ENCODE measurements at places on chromosomes 12 and 14.

DNA sequence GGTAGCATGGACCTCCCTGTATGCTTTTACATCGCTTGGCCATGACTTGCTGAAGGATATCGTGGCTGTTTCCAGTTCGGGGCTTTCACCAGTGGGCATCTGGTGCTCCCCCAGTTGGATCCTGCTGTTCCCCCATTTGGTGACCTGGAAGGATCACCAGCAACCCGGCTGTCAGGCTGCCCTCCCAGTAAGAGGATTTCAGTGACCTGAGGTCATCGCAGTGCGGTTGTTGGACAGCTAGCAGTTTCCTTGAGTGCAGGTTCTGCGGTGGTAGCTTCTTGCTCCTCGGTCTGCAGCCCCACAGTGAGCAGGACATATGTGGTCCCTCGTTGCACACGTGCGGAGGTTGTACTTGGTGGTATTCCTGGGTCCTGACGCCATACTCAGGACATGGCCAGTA lies 58.7 kb downstream of the TMEM132C start:
- no peaks in the 10 kb centered on the region for H3K36me3 ChIP-seq
- H3K27ac ChIP-seq = no peak overlapping the region
- no peaks in the 10 kb centered on the region for H3K4me1 ChIP-seq
- H3K27me3 ChIP-seq = no peaks in the 10 kb centered on the region
- DNase-seq = no peak

DNA sequence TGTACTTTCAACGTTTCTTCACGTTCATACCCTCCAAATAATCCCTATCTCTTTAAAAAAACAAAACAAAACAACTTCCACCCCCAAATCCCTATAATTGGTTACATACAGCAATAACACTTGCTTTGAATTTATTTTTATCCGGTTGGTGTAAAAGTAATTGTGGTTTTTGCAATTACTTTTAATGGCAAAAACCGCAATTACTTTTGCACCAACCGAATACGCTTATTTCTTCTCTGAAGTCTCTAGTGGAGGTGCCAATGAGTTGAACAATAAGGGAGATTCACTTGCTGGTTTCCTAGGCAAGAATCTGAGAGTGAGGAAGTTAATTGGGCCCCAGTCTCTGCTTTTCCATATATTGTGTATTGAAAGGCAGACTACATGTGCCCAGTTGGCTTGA lies 133.3 kb downstream of the DACT1 start:
- no peaks in the 10 kb centered on the region for H3K36me3 ChIP-seq
- H3K4me1 ChIP-seq = peaks cover 3% of the 10 kb centered on the region
- no peak overlapping the region for H3K4me3 ChIP-seq
- H3K27ac ChIP-seq = no peak overlapping the region
- DNase-seq = no peak

GRCh38 chr12:105076098-105076497 lies 8.2 kb downstream of the ALDH1L2 start:
- no peak overlapping the region for H3K4me3 ChIP-seq
- no peak for DNase-seq
- no peaks in the 10 kb centered on the region for H3K36me3 ChIP-seq
- H3K27me3 ChIP-seq = no peaks in the 10 kb centered on the region
- H3K4me1 ChIP-seq = no peaks in the 10 kb centered on the region

- H3K36me3 ChIP-seq = peaks cover 39% of the 10 kb centered on the region
- no peaks in the 10 kb centered on the region for H3K27me3 ChIP-seq
- no peak overlapping the region for H3K4me3 ChIP-seq
- H3K27ac ChIP-seq = peak overlapping the region; percentile 16
- no peak for DNase-seq
Measured at GRCh38 chr12:123987022-123987421, 14.0 kb downstream of the ZNF664 start.

GRCh38 chr12:61996717-61997116 lies 263.5 kb upstream of the USP15 start:
- no peak for DNase-seq
- H3K27me3 ChIP-seq = no peaks in the 10 kb centered on the region
- H3K27ac ChIP-seq = no peak overlapping the region

DNA sequence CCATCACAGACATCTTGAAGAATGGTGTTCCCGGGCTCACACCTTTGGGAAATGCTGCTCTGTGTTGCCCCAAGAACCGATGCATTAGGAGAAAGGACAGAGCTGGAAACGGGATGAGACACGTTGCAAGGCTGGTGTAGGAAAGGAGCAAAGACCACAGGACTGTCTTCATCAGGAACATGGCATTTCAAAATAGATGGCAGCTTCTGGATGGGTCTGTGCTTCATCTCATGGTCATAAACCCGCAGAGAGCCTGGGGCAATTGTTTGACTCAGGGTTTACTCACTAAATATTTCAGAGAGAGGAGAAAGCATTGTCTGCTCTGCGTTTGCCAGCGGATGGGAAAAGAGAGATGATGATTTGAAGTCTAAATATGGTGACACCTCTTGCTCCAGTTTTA lies 76.3 kb downstream of the CACNA1C start:
- DNase-seq = no peak
- peaks cover 36% of the 10 kb centered on the region for H3K36me3 ChIP-seq
- no peaks in the 10 kb centered on the region for H3K27me3 ChIP-seq
- H3K4me1 ChIP-seq = peaks cover 21% of the 10 kb centered on the region
- H3K4me3 ChIP-seq = no peak overlapping the region

- H3K27me3 ChIP-seq = no peaks in the 10 kb centered on the region
- H3K4me1 ChIP-seq = peaks cover 19% of the 10 kb centered on the region
- H3K4me3 ChIP-seq = no peak overlapping the region
- no peak overlapping the region for H3K27ac ChIP-seq
Measured at GRCh38 chr14:51512316-51512715, 139.4 kb upstream of the FRMD6 start.

GRCh38 chr12:53094394-53094787 lies 3.1 kb upstream of the IGFBP6 start:
- no peaks in the 10 kb centered on the region for H3K27me3 ChIP-seq
- H3K36me3 ChIP-seq = no peaks in the 10 kb centered on the region
- no peak for DNase-seq
- H3K4me1 ChIP-seq = peaks cover 39% of the 10 kb centered on the region

GRCh38 chr12:101794574-101794973 lies 36.2 kb downstream of the GNPTAB start:
- H3K4me1 ChIP-seq = peaks cover 32% of the 10 kb centered on the region
- no peaks in the 10 kb centered on the region for H3K27me3 ChIP-seq
- no peaks in the 10 kb centered on the region for H3K36me3 ChIP-seq
- H3K27ac ChIP-seq = no peak overlapping the region
- no peak for DNase-seq

GRCh38 chr12:31772186-31772585 lies 43.4 kb upstream of the AMN1 start:
- no peak overlapping the region for H3K27ac ChIP-seq
- no peaks in the 10 kb centered on the region for H3K36me3 ChIP-seq
- no peaks in the 10 kb centered on the region for H3K27me3 ChIP-seq
- H3K4me3 ChIP-seq = no peak overlapping the region

GRCh38 chr14:96105089-96105925 lies 66.1 kb downstream of the C14orf132 start:
- no peak for DNase-seq
- no peak overlapping the region for H3K4me3 ChIP-seq
- H3K27ac ChIP-seq = no peak overlapping the region
- peaks cover 5% of the 10 kb centered on the region for H3K27me3 ChIP-seq

DNA sequence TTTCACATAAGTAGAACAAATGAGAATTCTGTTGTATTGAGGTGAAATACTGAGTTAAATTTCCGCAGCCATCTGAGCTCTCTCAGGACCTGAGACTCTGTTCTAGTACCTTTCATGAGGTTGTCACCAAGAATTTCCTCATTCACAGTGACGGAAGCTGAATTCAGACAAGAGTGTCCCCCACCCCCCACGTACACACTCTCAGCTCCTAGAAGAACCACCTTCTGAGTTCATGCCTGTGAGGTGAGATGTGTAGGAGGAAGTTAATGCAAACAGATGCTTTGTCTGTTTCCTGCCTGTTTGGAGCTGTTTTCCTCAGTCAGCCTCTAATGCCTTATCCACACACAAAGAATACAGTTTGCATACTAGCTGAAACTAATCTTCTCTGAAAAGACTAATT lies 18.2 kb downstream of the BICDL1 start:
- no peak overlapping the region for H3K4me3 ChIP-seq
- no peak for DNase-seq
- no peaks in the 10 kb centered on the region for H3K4me1 ChIP-seq
- no peaks in the 10 kb centered on the region for H3K36me3 ChIP-seq
- no peak overlapping the region for H3K27ac ChIP-seq
- H3K27me3 ChIP-seq = peaks cover 41% of the 10 kb centered on the region

DNA sequence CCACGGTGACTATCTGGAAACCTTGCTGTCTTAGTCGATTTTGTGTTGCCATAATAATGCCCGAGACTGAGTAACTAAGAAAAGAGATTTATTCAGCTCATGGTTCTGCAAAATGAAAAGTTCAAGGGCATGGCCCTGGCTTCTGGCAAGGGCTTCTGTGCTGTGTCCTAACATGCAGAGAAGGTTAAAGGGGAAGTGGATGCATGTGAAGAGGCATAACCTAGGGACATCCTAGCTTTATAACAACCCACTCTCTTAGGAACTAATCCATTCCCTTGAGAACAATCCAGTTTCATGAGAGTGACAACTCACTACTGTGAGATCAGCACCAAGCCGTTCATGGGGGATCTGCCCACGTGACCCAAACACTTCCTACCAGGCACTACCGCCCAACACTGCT lies 11.5 kb downstream of the FLVCR2 start:
- no peak overlapping the region for H3K27ac ChIP-seq
- H3K36me3 ChIP-seq = no peaks in the 10 kb centered on the region
- no peaks in the 10 kb centered on the region for H3K27me3 ChIP-seq
- no peak overlapping the region for H3K4me3 ChIP-seq
- H3K4me1 ChIP-seq = no peaks in the 10 kb centered on the region
- DNase-seq = no peak

DNA sequence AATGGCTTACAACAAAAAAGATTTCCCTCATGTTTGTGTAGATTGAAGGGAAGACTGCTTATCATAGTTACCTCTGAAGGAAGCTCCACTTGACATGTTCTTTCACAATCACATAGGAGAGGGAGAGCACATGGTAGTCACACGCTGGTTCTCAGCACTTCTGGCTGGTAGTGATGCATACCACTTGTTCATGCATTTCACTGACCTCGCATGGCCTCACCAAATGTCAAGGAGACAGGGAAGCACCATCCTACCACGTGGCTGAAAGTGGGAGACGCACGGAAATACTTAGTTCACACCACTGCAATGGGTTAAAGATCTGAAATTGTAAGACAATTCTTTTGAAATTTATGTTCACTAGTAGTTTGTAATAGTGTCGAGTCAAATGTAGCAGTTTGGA lies 74.0 kb downstream of the PDE3A start:
- no peaks in the 10 kb centered on the region for H3K27me3 ChIP-seq
- no peak for DNase-seq
- peaks cover 95% of the 10 kb centered on the region for H3K4me1 ChIP-seq
- H3K27ac ChIP-seq = peak overlapping the region; percentile 83
- H3K36me3 ChIP-seq = no peaks in the 10 kb centered on the region
- no peak overlapping the region for H3K4me3 ChIP-seq

DNA sequence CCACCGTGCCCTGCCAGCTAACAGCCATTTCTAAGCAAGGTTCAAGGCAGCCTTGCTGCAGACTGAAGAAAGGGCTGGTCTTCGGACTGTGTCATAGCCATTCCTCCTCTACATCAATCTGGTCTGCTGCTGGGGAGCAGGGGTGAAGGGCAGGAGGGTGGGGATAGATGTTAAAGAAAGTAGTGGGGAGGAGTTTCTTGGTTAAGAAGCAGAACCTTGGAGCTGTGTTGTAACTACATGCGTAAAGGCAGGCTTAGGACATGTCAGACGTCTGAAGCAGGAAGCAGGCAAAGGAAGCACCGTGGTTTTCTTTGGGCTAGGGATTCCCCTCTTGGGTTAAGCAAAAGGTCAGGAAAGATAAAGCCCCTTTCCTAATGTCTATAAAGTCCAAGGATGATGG lies 18.1 kb upstream of the NEK9 start:
- H3K36me3 ChIP-seq = no peaks in the 10 kb centered on the region
- no peaks in the 10 kb centered on the region for H3K27me3 ChIP-seq
- peak; percentile 22 for DNase-seq

GRCh38 chr14:61403411-61403810 lies 82.0 kb downstream of the PRKCH start:
- no peak overlapping the region for H3K4me3 ChIP-seq
- no peak for DNase-seq
- no peaks in the 10 kb centered on the region for H3K36me3 ChIP-seq
- no peaks in the 10 kb centered on the region for H3K27me3 ChIP-seq

GRCh38 chr12:114131824-114132223 lies 165.7 kb upstream of the RBM19 start:
- H3K4me1 ChIP-seq = no peaks in the 10 kb centered on the region
- no peak overlapping the region for H3K27ac ChIP-seq
- H3K36me3 ChIP-seq = no peaks in the 10 kb centered on the region
- no peak overlapping the region for H3K4me3 ChIP-seq
- H3K27me3 ChIP-seq = no peaks in the 10 kb centered on the region
- DNase-seq = no peak

Data from heart right ventricle (tissue), 16 donors.